Right atrium auricular region (tissue), 2 donors: ENCODE measurements at places on chromosomes 4 and X. TPM values are rescaled to one million over a fixed set of nuclear protein-coding genes. Genes with fewer than 3 reads are reported as not detected.

Gene SPANXN2
- total RNA-seq = not detected

GRCh38 chr4:56653461-56654237 is 27.4 kb downstream of the HOPX start:
- no peak overlapping the region for H3K27ac ChIP-seq
- H3K4me3 ChIP-seq = no peak overlapping the region
- no peak for DNase-seq
- H3K4me1 ChIP-seq = no peaks in the 10 kb centered on the region

DNA sequence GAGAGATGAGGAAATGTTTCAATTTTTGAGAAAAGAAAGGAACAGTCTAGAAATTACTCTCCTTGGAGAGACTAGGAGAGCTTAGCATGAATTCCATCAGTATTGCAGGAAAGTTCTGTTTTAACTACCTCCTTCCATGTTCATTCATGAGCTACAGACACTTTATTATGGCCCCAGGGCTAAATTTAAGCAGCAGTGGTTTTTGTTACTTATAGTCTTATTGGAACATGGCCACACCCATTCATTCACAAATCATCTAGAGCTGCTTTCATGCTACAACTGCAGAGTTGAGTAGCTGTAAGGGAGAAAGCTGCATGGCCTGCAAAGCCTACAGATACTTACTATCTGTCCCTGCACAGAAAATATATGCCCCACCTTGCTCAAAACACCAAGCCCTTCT is 81.7 kb downstream of the SHISA3 start:
- no peaks in the 10 kb centered on the region for H3K4me1 ChIP-seq
- no peak overlapping the region for H3K27ac ChIP-seq
- H3K27me3 ChIP-seq = no peaks in the 10 kb centered on the region

GRCh38 chrX:132505116-132505515 is 16.3 kb upstream of the MBNL3 start:
- no peaks in the 10 kb centered on the region for H3K4me1 ChIP-seq
- no peaks in the 10 kb centered on the region for H3K36me3 ChIP-seq
- no peak for DNase-seq

GRCh38 chrX:1102786-1103185 is 109.7 kb downstream of the CRLF2 start:
- H3K4me3 ChIP-seq = no peak overlapping the region
- H3K27me3 ChIP-seq = no peaks in the 10 kb centered on the region
- H3K36me3 ChIP-seq = no peaks in the 10 kb centered on the region
- no peak overlapping the region for H3K27ac ChIP-seq

Gene CNGA1
- total RNA-seq = not detected

Gene HERC6
- total RNA-seq = 4.0 TPM

DNA sequence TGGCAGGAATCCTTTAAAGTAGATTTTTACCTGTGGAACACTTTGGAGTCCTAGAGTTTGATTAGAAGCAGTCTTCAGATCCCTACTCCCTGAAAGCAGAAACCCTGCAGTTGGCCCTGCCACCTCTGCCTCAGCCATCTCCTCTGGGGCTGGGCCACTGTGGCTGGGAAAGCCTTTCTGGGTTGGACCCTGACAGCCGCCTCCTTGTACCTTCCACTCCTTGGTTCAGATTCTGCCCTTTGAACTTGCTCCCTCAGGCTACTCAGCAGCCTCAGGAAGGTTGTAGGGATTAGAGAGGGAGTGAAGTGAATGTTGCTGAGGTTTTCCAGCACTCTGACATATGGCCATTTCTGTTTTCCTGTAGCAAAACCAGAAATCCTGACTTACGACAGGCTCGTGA is 65.5 kb downstream of the KIT start:
- no peaks in the 10 kb centered on the region for H3K4me1 ChIP-seq
- H3K4me3 ChIP-seq = no peak overlapping the region
- no peaks in the 10 kb centered on the region for H3K36me3 ChIP-seq

DNA sequence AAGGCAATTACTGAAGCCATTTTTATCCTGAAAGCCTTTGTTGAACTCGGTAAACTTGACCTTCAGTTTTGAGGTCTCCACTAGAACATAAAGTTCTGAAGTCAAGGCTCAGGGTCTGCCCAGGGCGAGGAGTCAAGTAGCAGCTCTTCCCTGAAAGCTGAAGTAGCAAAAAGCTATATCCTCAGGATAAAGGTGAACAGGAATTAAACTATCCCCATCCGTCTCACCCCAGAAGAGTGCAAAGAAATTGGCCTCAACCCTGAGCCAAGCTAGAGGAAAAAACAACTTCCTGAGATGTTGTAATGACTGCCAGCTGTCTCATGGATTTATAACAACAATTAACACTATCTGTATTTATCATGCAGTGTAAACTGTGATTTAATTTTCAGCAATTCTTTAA is 590.8 kb downstream of the SPRY1 start:
- H3K27ac ChIP-seq = peak overlapping the region; percentile 33
- no peaks in the 10 kb centered on the region for H3K4me1 ChIP-seq
- no peaks in the 10 kb centered on the region for H3K27me3 ChIP-seq
- H3K36me3 ChIP-seq = no peaks in the 10 kb centered on the region

DNA sequence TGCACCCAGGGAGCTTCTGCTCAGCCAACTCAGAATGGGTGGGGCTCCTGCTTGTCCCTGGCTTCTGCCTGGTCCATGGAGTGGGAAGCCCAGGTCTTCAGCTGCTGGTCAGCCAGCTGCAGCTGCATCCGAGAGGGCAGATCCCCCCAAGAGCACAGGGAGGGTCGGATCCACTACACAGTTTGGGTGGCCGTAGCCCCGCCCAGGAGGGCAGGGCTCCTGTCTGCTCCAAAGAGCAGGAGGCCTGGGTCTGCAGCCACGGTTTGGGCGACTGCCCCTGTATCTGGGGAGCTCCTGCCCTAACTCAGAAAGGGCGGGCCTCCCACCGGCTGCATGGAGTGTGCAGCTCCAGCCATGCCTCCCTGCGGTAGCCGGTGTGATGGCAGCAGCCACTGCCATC is 169.1 kb downstream of the TEX13A start:
- H3K4me1 ChIP-seq = no peaks in the 10 kb centered on the region
- no peak overlapping the region for H3K4me3 ChIP-seq
- H3K36me3 ChIP-seq = no peaks in the 10 kb centered on the region
- H3K27me3 ChIP-seq = no peaks in the 10 kb centered on the region
- DNase-seq = no peak
- no peak overlapping the region for H3K27ac ChIP-seq

DNA sequence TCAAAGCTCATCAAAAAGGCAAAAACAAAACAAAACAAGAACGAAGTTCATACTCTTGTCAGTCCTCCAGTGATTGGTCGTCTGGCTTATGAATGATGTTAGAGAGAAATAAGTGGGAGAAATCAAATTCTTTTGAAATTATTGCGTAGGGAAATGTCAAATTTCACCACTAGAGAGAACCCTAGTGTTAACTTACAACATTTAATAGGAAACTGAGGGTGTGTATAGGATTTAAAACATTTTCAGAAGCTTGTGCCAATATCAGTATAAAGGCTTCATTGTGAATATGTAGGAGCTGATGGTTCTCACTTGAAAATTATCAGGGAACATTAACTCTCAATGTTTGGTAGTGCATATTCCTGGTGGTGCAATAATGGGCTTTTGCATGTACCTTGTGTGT is 17.4 kb downstream of the ADH6 start:
- H3K27me3 ChIP-seq = no peaks in the 10 kb centered on the region
- H3K36me3 ChIP-seq = no peaks in the 10 kb centered on the region
- H3K4me1 ChIP-seq = peaks cover 4% of the 10 kb centered on the region

DNA sequence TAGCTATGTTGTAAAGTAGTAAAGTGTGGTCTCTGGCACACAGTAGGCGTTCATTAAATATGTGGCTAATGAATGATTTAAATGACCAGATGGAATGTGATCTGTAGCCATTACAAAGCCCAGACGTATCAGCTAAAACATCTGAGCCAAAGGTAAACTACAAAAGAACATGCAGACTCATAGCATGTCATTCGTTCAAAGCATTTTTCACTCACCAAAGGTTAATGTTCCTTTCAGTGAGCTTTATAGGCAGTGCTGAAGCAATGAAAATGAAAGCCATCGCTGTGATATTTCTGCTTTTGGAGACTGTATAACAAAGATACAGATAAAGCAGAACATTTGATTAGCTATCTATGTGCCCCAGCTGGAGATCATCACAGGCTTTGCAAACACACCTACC is 50.5 kb downstream of the F9 start:
- no peaks in the 10 kb centered on the region for H3K36me3 ChIP-seq
- no peak overlapping the region for H3K4me3 ChIP-seq
- no peaks in the 10 kb centered on the region for H3K27me3 ChIP-seq
- DNase-seq = no peak
- no peaks in the 10 kb centered on the region for H3K4me1 ChIP-seq
- H3K27ac ChIP-seq = no peak overlapping the region

- H3K27me3 ChIP-seq = no peaks in the 10 kb centered on the region
- no peak overlapping the region for H3K4me3 ChIP-seq
- H3K27ac ChIP-seq = no peak overlapping the region
- DNase-seq = no peak
- H3K36me3 ChIP-seq = peaks cover 37% of the 10 kb centered on the region
- no peaks in the 10 kb centered on the region for H3K4me1 ChIP-seq
Measured at GRCh38 chr4:77023920-77024319, 51.9 kb downstream of the CCNI start.

Gene ATP1B4
- total RNA-seq = 1.4 TPM

Gene IL15
- 4.2 TPM for total RNA-seq

GRCh38 chr4:22875587-22876257 is 183.0 kb downstream of the GBA3 start:
- H3K4me3 ChIP-seq = no peak overlapping the region
- no peak for DNase-seq
- no peaks in the 10 kb centered on the region for H3K4me1 ChIP-seq
- no peaks in the 10 kb centered on the region for H3K36me3 ChIP-seq
- no peak overlapping the region for H3K27ac ChIP-seq

GRCh38 chrX:47539860-47540259 is 21.1 kb upstream of the ARAF start:
- H3K4me3 ChIP-seq = no peak overlapping the region
- H3K4me1 ChIP-seq = peaks cover 11% of the 10 kb centered on the region
- H3K27me3 ChIP-seq = no peaks in the 10 kb centered on the region
- DNase-seq = no peak

GRCh38 chr4:104967034-104967401 is 179.7 kb upstream of the TET2 start:
- no peaks in the 10 kb centered on the region for H3K27me3 ChIP-seq
- no peaks in the 10 kb centered on the region for H3K36me3 ChIP-seq
- DNase-seq = no peak
- H3K4me3 ChIP-seq = no peak overlapping the region
- H3K4me1 ChIP-seq = no peaks in the 10 kb centered on the region

Gene SNX25
- total RNA-seq = 16.8 TPM

- no peak overlapping the region for H3K4me3 ChIP-seq
- H3K27ac ChIP-seq = no peak overlapping the region
- no peak for DNase-seq
- no peaks in the 10 kb centered on the region for H3K27me3 ChIP-seq
Measured at GRCh38 chr4:55348466-55348865, 2.4 kb downstream of the SRD5A3 start.

Gene KLB
- total RNA-seq = 0.47 TPM

Gene ERCC6L
- total RNA-seq = 0.15 TPM

DNA sequence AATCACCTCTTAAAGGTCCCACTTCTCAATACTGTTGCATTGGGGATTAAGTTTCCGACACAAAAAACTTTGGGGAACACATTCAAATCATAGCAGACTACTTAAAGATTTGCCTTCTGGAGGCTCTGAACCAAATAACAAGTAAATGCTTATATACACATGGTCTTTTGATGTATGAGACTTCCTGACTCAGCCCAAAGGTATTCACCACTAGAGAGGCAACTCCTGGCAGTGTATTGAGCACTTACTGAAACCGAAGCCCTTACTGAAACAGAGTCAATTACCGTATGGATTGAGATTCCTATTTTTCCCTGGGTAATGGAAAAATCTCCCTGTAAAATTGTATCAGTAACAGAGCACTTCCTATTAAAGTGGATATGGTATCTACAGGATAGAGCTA is 45.4 kb downstream of the ZCCHC13 start:
- no peak overlapping the region for H3K4me3 ChIP-seq
- no peak overlapping the region for H3K27ac ChIP-seq
- no peaks in the 10 kb centered on the region for H3K4me1 ChIP-seq

GRCh38 chrX:149962859-149963757 is 24.8 kb upstream of the EOLA2 start:
- no peaks in the 10 kb centered on the region for H3K4me1 ChIP-seq
- no peaks in the 10 kb centered on the region for H3K27me3 ChIP-seq
- no peaks in the 10 kb centered on the region for H3K36me3 ChIP-seq
- DNase-seq = no peak

Gene SERPINA7
- not detected for total RNA-seq

- no peak overlapping the region for H3K27ac ChIP-seq
- H3K27me3 ChIP-seq = no peaks in the 10 kb centered on the region
- DNase-seq = no peak
- no peaks in the 10 kb centered on the region for H3K36me3 ChIP-seq
Measured at GRCh38 chrX:69705818-69706217, 89.9 kb downstream of the EDA start.

Gene CSAG1
- not detected for total RNA-seq

Gene RS1
- not detected for total RNA-seq

Gene ATG4A
- total RNA-seq = 13.5 TPM
